Fibroblast of skin of right quadriceps (primary cell): ENCODE measurements at places on chromosomes 12 and 14.

DNA sequence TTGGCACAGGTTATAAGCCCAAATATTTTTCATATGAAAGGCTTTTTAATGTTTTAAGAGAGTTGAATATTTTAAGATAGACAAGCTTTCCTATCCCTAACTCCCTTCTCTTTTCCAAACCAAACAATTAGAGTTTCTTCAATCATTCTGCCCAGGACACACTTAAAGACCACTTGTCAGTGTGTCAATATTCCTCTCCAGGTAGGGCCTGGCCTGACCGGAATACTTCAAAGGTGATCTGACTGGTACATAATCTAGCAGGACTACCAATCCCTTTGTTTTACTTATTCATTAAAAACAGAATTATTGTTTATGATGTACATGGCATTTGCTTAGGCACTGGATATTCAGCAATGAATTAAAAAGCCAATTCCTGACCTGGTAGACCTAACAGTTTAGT is 24.2 kb upstream of the SNRPF start:
- DNase-seq, result no peak

DNA sequence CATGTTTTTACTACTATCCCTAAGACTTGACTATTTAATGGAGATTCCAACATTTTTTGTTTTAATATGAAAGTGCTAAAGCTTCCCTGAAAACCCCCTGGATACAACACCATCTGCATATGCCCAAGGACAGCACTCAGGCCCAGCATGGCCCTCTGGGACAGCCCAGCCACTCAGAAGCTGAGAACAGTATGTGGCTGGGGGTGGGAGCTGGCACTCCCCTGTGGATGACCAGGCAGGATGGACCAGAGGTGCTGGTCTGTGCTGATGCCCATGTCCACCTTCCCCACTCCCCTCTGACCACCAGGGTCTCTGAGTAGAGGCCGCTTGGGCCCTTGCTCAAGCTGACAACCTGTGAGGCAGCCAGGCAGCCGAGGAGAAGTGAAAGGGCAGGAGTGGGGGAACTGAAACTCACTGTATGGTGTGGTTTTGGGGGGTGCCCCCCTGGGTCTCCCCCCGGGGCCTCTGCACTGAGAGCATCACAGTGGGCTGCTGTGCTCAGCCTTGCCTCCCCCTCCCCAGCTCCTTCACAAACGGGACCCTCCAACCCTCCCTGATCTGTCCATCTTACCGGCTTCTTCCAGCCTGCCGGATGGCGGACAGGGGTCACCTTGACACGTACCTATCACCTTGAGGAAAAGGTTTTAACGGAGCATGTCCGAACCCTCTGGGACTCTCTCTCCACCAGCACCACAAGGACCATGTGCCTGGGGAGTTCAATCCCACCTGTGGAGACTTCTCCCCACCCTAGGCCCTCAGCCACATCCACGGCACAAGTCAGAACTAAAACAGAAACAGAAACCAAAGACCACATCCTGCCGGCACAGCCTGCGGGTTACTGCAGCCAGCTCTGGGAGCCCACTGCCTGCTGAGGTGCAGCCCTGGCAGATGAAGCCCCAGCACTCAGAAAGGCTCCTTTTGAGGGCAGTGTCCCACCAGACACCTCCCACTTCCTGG is at the start of gene TMEM229B:
Gene TMEM229B, minus strand, starts transcription at position 785 of the 957 bp plus-strand sequence. CDS start 14,798 bp downstream, outside the sequence.
- DNase-seq, result no peak

- DNase-seq, result no peak
Measured at GRCh38 chr14:89011355-89012281, 187.2 kb downstream of the TTC8 start.

- no peak for DNase-seq
Measured at GRCh38 chr12:132561427-132562156, 48.8 kb downstream of the LRCOL1 start.

DNA sequence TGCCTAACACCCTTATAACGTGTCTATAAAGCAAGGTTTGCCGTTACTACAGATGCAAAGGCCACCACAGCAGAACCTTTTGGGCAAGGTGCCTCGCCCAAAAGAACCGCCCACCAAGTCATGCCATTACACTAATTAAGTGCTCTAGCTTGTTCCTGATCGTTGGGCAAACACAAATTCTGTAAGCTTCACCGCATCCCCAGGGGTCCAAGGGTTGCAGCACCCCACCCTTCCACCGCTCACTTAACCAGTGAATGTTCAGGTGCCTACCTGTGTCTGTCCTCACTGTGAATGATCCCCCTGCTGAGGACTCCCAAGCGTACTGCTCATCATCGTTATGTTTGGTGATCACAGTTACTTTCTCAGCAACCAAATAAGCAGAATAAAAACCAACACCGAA is 1.4 kb downstream of the HSP90AA1 start:
- DNase-seq, result no peak

DNA sequence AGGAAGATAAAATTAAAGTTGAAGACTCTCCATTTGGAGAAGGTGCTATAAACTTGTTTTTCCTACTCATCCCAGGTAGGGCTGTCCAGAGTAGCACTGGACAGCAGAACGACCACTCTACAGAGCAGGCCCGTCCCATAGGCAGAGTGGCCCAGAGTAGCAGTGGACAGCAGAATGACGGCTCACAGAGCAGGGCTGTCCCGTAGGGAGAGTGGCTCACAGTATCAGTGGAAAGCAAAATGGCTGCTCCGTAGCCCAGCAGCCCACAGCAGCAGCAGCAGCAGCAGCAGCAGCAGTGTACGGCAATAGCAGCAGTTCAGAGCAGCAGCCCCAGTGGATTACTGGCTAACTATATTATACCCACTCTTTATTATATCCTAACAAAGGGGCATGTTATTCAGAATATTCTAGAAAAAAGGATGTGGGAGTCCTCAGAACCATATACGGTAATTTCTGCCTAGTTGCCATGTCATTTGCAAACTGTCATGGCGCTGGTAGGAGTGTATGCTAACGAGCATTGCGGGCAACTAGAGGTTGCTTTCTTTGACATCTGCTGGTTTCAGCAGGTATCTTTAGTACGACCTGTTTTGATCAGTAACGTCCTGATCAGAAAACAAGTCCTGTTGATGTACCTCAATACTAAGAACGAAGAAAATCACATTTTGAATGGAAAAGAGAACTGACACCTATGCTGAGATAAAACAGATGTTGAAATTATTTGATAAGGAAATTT is 567.3 kb downstream of the SLC16A7 start:
- no peak for DNase-seq

DNA sequence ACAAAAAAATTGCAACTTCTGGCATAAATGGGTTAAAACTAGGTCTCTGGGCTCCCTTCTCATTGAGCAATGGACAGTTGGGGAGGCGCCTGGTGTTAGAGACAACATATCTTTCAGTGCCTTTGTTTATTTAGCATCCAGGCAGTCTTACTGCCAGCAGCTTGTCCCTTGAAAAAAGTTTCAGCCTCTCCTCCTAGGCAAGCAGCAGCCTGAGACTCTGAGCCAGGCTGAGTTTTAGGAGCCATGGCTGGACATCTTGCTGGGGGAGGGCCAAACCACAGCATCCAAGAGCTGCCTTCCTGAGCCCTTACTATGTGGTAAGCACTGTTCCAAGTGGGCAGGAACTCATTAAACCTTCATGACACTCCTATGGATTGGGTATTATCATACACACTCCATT is 10.1 kb upstream of the JDP2 start:
- peak; percentile 62 for DNase-seq

GRCh38 chr12:49827401-49828099 is 663 bp downstream of the NCKAP5L start:
- DNase-seq, result peak; percentile 65

GRCh38 chr12:47234576-47235141 is 154.9 kb upstream of the AMIGO2 start:
- DNase-seq, result no peak

DNA sequence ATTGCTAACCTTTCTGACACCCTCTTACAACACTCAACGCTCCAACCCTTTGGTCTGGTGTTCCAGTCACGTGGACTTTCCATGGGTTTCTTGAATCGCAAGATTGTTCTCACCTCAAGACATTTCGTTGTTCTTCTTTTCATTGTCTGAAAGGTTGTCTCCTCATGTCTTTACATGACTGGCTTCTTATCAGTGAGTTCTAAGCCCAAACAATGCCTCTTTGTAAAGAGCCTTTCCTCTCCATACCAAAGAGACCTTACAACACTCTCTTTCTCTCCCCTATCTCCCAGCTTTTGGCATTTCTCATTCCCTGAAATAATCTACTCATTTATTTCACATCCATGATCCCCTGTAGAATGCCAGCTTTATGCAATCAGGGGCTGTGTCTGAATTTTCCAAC is 1144.8 kb downstream of the AACS start:
- no peak for DNase-seq

DNA sequence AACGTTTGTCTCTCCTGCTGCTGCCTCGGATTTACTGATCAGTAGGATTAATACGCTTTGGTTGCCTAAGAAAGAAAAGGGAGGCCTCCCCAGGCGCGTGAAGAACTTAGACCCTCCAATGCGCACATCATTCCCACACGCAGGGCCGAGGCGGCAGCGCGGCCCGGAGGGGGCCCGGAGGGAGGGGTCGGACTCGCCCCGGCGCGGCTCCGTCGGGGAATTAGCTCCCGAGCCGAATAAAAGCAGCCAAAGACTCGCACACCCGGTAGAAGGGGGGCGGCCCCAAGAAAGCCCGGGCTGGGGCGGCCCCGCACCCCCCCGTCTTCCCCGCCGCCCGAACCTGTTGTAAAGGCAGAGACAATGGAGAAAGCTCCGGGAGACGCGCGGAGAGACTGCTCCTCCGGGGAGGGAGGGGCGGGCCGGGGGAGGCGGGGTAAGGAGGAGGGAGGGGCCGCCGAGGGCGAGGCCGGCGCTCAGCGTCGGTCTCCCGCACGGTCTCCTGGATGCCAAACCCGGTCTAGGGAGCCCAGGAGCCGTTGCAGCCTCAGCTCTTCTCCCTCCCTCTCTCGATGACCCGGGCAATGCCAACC is at the start of gene NELL2:
Gene NELL2, minus strand, starts transcription at position 362 of the 590 bp plus-strand sequence. CDS start 446 bp downstream, outside the sequence.
- peak; percentile 10 for DNase-seq

- DNase-seq, result no peak
Measured at GRCh38 chr12:43331935-43332334, 220.1 kb downstream of the ADAMTS20 start.

DNA sequence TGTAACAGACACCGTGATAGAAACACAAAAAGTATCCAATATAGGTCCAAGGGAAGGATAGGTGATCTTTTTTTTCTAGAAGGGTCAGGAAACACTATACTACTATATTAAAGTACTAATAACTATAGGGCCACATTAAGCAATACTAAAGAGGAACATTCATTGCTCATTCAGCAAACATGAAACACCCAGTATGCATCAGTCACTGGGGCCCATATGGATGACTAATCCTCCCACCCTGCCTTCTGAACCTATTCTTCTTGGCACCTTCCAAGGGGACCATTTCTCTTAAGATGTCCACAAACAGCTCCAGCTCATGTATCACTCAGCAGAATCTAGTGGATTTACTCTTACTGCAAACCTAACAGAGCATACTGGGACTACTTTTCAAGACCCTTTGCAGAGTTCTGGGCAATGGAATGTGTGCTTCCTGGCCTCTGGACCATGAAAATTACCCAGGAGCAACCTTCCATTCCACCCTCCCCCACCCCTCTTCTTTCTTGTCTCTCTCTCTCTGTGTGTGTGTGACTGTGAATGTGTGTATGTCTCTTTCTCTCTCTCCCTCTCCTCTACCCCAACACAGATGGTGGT is 187.9 kb downstream of the EPS8 start:
- DNase-seq, result peak; percentile 89

DNA sequence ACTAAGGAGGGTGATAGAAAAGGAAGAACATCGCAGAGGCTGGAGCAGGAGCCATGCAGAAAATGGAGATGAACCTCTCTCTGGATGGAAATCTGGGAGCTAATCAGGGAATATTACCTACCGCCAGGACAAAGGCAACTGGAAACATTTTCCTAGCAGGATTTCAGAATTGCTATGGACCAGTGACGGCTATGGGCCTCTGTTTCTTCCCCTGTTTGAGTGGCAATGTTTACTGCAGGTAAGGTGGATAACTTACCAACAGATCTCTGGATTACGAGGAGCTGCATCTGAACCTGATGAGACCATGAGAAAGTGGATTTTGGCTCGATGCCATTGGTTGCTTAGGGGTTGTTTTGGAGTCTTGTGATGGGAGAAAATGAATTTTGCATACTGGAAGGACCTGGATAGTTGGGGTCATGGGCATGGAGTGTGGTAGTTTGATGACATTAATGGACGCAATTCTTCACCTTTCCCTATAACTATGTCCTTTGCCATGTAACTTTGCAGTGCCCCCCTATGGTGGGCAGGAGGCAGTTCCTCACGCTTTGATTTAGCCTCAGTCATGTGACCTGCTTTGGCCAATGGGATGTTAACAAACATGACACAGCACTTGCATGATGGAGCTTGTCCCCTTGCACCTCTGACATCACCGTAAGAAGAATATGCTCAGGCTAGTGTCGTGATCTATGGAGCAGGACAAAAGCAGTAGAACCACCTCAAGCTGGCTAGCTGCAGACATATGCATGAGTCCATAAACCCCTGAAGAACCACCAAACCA is 51.1 kb downstream of the CALM1 start:
- no peak for DNase-seq

GRCh38 chr12:106643000-106643399 is 60.2 kb downstream of the RFX4 start:
- DNase-seq, result no peak

DNA sequence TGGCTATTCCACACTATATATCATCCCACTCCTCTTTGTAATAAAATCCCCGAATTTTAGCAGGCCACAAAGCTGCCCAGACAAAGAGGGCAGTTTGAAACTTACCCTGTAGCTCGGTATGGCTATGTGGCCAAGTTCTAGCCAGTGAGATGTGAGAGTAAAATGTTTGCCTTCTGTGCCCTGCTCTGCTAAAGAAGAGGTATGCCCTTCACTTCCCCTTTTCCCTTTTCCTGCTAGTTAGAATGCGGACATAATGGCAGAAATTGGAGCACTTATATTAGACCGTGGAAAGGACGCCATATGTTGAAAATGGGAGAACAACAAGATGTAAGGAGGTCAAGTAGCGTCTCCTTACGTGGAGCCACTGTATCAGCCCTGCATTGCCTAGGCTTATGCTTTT is 11.5 kb upstream of the CCDC91 start:
- DNase-seq, result no peak

GRCh38 chr12:111368291-111368787 is 556 bp downstream of the PHETA1 start:
- DNase-seq, result no peak

GRCh38 chr12:81089412-81089811 is 11.5 kb downstream of the ACSS3 start:
- DNase-seq, result no peak

- no peak for DNase-seq
Measured at GRCh38 chr14:42804141-42804540, 1197.5 kb downstream of the LRFN5 start.

DNA sequence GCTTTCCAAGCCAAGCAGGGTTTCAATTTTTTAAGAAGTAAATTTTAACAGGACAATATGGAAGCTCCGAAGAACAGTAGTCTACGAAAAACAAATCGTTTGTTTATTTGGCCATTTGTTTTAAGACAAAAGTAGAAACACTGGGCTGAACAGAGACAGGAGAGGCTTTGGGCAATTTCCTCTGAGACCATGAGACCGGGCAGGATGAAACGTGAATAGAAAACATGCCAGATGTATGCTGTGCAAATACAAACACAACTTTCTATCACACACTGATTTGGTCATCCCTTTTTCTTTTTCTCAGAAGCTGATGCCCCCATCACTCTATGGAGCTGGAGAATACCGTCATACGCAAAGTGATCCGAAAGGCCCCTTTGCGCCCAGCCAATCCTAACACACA is 1111.1 kb downstream of the BCL11B start:
- no peak for DNase-seq
